Gastroesophageal sphincter (tissue), 4 donors: ENCODE measurements at places on chromosomes 1 and 21. TPM values are rescaled to one million over a fixed set of nuclear protein-coding genes. Genes with fewer than 3 reads are reported as not detected.

The RSPH1 gene
- not detected for total RNA-seq

DNA sequence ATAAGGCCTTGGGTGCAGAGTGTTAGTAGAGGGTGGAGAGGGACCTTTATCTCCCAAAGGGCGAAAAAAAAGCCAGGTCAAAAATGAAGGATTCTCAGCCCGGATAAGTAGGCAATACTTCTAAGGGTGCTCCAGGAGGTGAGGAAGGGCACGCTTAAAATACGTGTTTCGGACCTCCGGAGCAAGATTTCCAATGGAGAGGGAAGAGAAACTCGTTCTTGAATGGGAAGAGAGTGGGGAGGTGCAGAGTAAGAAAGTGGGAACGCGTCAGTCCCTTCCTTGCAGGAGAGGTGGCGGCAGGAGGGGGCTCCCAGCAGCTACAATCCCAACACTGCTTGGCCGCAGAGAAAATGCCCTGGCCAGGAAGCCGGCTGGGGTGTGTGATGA is 581 bp downstream of the EFCAB14 start:
- ATAC-seq: no peak

The AQP10 gene
- total RNA-seq: not detected

The AMIGO1 gene
- 19.3 TPM for total RNA-seq

DNA sequence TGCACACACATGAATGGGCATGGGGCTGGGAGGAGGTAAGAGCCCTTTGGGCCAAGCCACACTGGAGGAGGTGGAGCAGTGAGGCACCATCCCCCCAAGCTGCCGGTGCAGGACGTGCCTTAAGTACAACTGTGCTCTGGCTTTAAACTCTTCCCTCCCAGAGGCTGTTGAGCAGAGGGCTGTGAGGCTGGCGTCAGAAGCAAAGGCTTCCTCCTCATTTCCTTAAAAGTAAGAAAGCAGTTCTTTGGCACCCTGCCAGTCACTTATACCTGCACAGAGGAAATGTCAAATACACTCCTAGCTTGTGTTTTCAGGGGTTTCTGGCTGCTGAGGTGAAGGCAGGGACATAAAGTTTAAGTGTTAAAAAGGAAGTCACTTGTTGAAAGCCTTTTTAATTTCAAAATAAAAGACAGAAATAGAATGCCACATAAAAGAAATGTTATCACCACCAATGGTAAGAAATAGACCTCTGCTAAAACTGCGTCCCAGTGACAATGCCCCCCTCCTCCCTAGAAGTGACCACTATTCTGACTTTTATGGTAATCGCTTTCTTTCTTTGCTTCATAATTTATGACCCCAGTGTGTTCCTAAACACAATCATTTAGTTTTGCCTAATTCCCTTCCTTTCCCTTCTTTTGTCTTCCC is 33.0 kb downstream of the LAMC2 start:
- ATAC-seq: peak; percentile 82

The C1orf146 gene
- not detected for total RNA-seq

DNA sequence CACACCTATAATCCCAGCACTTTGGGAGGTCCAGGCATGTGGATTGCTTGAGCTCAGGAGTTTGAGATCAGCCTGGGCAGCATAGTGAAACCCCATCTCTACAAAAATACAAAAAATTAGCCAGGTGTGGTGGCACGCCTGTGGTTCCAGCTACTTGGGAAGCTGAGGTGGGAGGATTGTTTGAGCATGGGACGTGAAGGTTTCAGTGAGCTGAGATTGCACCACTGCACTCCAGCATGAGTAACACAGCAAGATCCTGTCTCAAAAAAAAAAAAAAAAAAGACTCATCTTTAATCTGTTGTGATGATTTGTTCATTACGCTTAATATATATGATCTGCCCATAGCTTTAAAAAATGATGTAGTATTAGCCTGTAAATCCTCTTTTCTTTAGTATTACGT is 44.0 kb downstream of the OR10J1 start:
- ATAC-seq: no peak

- ATAC-seq: peak; percentile 88
Measured at GRCh38 chr1:230426246-230427093, at the start of gene PGBD5. PGBD5 (minus strand) TSS chr1:230426332; CDS start chr1:230425928, 404 bp downstream.
